GM23338 (cell line): ENCODE measurements at places on chromosomes 16 and 17. TPM values are rescaled to one million over a fixed set of nuclear protein-coding genes. Genes with fewer than 3 reads are reported as not detected.

GRCh38 chr17:33803199-33803685, 451.8 kb upstream of the CCL2 start:
- H3K4me1 ChIP-seq, result peaks cover 10% of the 10 kb centered on the region

DNA sequence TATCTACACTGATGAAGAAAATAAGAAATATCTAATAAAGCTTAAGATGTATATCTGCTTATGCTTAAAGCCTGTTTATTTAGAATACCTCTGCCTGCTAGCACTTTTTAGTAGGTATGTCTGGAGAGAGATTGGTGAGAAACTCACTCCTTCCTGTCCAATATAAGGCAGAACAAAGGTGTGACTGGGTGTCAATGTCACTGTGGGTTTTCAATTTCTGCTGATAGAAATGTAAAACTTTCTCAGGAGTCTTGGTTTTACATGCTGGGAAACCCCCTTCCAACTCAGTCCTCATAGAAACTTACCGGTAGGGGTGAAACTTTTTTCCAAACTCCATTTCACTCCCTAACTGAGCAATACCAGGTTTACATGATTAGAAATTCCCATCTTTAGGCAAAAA, 17.8 kb upstream of the MPHOSPH6 start:
- no peak overlapping the region for H3K4me3 ChIP-seq
- no peaks in the 10 kb centered on the region for H3K27me3 ChIP-seq
- DNase-seq, result no peak
- no peak overlapping the region for H3K27ac ChIP-seq

DNA sequence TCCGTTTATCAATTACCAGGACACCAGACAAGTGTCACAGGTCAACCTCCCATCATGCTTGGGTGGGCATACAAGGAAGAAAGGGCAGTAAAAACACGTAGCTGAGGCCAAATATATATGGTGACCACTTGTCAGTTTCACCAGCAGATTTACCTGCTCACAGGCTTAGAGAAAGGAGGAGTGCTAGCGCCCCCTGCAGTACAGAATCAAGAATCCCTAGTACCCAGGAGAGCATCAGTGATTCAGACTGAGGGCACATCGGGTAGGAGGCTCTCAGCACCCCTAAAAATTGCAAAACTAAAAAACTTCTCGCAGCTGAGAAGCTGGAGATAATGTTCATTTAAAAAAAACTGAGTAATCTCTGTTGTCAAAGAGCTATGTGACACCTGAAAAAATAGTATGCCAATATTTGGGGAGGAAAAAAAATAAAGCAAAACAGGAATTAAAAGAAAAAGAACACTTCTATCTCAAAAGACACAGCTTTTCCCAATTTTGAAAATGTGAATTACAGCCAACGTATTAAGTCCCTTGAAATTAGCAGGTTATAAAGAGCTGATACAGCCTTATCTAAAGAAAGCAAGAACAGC, 21.2 kb upstream of the MON1B start:
- no peaks in the 10 kb centered on the region for H3K27me3 ChIP-seq
- H3K27ac ChIP-seq, result no peak overlapping the region
- H3K36me3 ChIP-seq, result no peaks in the 10 kb centered on the region
- peak; percentile 87 for DNase-seq
- no peak overlapping the region for H3K4me3 ChIP-seq

DNA sequence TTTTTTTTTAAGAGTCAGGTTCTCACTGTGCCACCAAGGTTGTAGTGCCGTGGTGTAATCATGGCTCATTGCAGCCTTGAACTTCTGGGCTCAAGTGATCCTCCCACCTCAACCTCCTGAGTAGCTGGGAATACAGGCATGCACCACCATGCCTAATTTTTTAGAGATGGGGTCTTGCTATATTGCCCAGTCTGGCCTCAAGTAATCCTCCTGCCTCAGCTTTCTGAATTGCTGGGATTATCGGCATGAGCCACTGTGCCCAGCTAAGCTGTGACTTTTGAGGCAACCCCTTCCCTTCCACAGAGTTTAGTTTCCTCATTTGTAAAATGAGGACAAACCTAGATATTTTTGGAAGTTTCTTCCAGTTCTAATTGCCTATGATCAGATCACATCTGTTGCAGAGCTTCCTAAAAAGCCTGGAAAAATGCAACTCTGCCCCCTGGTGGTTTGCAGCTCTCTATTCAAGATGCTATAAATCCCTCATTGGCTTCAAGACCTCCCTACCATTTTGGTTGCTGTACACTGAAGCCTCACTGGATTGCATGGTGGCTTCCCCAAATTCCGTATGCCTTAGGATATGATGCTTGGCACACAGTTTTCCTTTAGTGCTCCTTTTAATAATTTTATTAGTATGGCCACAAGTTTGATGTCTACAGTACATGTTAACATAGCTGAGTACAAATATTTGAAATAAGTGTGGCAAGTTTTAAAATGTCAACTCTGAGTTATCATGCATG, 19.3 kb downstream of the GDE1 start:
- peak; percentile 90 for DNase-seq
- H3K27me3 ChIP-seq, result no peaks in the 10 kb centered on the region
- H3K4me3 ChIP-seq, result no peak overlapping the region
- H3K4me1 ChIP-seq, result no peaks in the 10 kb centered on the region
- peaks cover 27% of the 10 kb centered on the region for H3K36me3 ChIP-seq

GRCh38 chr16:56830669-56831068, 34.3 kb upstream of the SLC12A3 start:
- no peak for DNase-seq
- H3K4me3 ChIP-seq, result no peak overlapping the region
- no peaks in the 10 kb centered on the region for H3K27me3 ChIP-seq
- H3K36me3 ChIP-seq, result peaks cover 21% of the 10 kb centered on the region

The YBX2 gene
- total RNA-seq, result 20.6 and 36.5 TPM in 2 replicates

The CACNA1H gene
- 34.5 and 43.3 TPM in 2 replicates for total RNA-seq

The SOX8 gene
- 17.2 and 26.2 TPM in 2 replicates for total RNA-seq
